Stimulated activated CD4-positive, alpha-beta T cell treated with anti-CD3 and anti-CD28 coated beads, Interleukin-2, amount 100 ng/mL, for 24 hours (primary cell): ENCODE measurements at places on chromosomes 5 and 9.

DNA sequence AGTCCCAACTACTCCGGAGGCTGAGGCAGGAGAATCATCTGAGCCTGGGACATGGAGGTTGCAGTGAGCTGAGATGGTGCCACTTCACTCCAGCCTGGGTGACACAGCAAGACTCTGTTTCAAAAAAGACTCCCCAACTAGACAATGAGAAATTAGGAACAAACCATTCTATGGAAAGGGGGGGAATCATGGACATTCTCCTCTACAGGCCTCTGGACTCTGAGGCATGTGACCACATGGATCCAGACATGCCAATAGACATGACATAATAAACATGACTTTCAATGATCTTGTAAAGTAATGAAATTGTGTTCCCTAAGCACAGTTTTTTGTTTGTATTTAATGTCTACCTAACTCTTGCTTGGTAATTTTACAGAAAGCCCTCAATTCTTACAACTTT lies 8.8 kb downstream of the HOMER1 start:
- no peak for DNase-seq

DNA sequence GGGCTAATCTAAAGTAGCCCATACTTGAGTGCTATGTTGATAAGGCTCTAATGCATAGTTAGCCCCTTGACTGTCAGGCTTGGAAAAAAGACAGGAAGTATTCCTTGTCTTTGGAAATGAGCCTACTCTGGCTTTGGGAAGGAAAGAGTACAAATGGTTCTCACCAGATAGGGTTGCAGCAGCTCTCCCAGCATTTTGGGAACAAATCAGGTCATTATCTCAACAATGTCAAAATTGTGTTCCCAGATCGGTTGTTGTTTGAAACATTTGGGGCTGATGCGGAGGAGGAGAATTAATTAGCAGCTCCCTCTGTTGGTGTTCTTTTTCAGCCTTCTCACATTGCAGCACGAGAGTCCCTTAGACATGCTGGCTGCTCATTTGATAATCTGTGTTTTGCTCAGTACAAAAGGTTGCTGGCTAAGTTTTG lies 294.7 kb upstream of the DMRT1 start:
- DNase-seq = no peak

DNA sequence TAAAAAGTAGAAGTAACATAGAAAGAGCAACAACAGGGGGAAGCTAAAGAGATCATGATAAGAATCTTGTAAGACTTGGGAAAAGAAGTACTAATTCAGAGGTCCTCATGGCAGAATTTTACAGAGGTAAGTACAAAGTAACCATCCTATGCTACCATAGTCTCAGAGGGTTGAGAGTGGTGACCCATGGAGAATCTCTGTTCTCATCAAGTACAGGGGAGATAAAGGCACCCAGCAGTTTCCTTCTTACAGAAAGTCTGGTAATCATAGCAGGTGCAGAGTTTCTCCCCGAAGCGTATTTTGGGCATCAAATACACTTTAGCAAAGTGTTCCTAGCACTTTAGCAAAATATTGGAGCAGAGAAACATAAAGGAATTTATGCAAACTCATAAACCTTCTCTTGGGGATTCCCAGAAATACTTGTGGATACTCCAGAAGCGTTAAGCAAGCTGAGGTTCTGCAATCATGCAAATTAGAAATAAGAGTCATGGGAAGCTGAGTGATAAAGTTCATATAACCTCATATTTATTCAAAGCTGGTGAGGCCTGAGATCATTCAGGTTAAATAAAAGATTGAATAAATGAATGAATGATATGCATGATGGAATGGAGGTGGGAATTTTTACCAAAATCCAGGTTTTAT lies 101.0 kb upstream of the SMC2 start:
- no peak for DNase-seq

GRCh38 chr9:134373269-134373668 lies 47.0 kb downstream of the RXRA start:
- no peak for DNase-seq

DNA sequence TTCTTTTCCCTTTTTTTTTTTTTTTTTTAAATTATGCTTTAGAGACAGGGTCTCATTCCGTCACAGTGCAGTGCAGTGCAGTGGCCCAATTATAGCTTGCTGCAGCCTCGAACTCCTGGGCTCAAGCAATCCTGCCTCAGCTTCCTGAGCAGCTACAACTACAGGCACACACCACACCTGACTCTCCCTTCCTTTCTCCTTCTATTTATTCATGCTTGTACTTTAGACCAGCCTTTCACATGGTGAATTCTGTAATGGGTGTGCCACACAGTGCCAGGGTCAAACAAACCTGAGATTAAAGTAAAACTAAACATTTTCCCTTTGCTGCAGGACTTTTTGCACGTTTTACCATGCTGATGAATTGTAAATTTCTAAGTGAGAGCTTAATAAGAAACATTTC lies 8.0 kb downstream of the SH3RF2 start:
- no peak for DNase-seq

- no peak for DNase-seq
Measured at GRCh38 chr5:28734396-28734795, 1696.0 kb upstream of the CDH9 start.

DNA sequence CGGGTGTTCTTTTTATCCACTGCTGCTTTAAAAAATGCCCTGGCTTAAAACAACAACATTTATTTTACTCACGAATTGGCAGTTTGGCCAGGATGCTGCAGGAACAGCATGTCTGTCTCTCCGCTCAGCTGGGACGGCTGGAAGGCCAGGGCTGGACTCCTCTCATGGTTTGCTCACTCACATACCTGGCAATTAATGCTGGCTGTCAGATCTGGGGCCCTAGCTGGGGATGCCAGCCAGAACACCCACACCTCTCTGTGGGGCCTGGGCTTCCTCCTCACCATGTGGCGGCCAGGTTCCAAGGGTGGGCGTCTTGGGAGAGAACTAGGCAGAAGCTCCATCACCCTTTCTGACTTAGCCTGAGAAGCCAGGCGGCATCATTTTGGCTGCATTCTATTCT lies 189.1 kb upstream of the IL12B start:
- no peak for DNase-seq

- DNase-seq = no peak
Measured at GRCh38 chr5:168015506-168015905, 275.9 kb upstream of the WWC1 start.

- no peak for DNase-seq
Measured at GRCh38 chr9:131113655-131114054, 11.7 kb upstream of the NUP214 start.

- no peak for DNase-seq
Measured at GRCh38 chr9:114112778-114113584, 13.9 kb upstream of the KIF12 start.

DNA sequence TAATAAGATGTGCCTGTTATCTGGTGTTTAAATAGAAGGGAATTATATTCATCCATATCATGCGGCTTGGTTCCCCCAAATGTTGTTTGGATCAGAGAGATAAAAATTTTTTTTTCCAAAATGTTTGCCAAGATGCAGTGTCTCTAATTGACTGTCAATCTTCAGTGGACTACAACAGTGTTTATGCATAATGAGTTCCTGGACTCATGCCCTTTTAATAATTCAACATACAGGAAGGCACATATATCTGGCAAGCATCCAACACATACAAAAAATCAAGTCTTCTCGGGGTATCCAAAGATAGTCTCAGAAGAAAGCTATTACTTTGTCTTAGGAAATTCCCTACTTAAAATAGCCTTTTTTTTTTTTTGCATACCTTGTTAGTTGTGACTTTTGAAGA lies 1534.7 kb downstream of the EFNA5 start:
- DNase-seq = no peak

DNA sequence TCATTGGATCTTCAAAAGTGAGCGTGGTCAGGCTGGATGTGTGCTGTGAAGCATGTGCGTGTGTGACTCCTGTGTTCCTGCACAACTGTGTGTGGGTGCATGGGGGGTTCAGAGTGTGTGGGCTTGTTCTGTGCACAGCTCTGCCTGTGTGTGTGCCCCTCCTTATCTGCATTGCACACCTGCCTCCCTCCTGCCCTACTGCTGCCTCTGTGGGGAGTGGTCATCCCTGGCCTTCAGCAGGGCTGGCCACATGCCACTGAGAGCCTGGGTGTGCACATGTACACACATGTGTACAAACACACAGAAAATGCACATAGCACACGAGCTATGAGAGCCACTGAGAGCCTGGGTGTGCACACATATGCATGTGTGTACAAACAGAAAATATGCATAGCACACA lies 92.1 kb downstream of the CACNA1B start:
- no peak for DNase-seq

- no peak for DNase-seq
Measured at GRCh38 chr9:34690983-34691935, at the start of gene CCL19. Gene CCL19, minus strand, starts transcription at chr9:34691276. Its CDS starts 137 bp downstream, at chr9:34691139.

- DNase-seq = no peak
Measured at GRCh38 chr9:109454041-109454440, 44.1 kb downstream of the PTPN3 start.

- no peak for DNase-seq
Measured at GRCh38 chr5:108726446-108727235, 21.1 kb upstream of the FER start.

- peak; percentile 73 for DNase-seq
Measured at GRCh38 chr9:93003552-93004407, 54.7 kb upstream of the SUSD3 start.

DNA sequence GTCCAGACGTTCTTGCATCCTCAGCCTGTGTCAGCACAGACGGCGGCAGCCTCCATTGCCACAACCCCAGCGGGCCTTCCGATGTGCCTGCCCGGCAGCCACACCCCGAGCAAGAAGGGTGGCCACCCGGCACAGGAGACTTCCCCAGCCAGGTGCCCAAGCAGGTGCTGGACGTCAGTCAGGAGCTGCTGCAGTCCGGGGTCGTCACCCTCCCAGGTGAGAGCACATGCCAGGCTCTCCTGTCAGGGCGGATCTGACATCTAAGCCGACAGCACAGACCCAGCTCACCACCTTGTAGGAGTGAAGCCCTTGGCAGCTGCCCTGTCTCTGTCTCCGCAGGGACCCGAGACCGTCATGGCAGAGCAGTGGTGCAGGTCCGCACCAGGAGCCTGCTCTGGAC lies 48.3 kb upstream of the LRRC14B start:
- DNase-seq = no peak

- no peak for DNase-seq
Measured at GRCh38 chr9:36319806-36320205, 61.6 kb upstream of the GNE start.

GRCh38 chr9:84744195-84744594 lies 74.7 kb downstream of the NTRK2 start:
- DNase-seq = no peak

GRCh38 chr5:2466966-2467365 lies 284.5 kb downstream of the IRX2 start:
- no peak for DNase-seq

DNA sequence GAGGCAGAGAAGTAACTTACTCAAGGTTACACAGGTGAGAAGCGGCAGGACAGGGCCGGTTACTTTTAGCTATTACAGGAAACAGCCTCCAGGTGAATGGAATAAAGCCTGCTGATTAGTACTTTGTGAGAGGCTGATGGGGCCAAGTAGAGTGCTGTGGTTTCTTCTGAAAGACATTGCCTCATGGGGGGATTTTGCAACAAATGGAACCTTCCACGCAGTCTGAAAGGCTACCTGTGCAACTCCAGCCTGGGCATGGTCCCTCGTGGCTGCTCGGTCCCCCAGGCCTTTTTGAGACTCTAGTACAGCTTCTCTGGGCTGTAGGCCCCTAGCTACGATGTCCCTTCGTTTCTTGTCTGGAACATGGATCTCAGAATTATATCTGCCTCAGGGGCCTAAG lies 2.0 kb downstream of the TMEM268 start:
- DNase-seq = no peak

- no peak for DNase-seq
Measured at GRCh38 chr5:74143721-74144330, 496.7 kb downstream of the ENC1 start.

GRCh38 chr5:118397236-118397635 lies 591.1 kb downstream of the DTWD2 start:
- DNase-seq = no peak

GRCh38 chr5:59259237-59259636 lies 634.3 kb downstream of the PDE4D start:
- DNase-seq = no peak

GRCh38 chr9:16062542-16063240 lies 509.8 kb downstream of the CCDC171 start:
- DNase-seq = no peak

- peak; percentile 41 for DNase-seq
Measured at GRCh38 chr9:131734165-131734610, 5.7 kb downstream of the RAPGEF1 start.

DNA sequence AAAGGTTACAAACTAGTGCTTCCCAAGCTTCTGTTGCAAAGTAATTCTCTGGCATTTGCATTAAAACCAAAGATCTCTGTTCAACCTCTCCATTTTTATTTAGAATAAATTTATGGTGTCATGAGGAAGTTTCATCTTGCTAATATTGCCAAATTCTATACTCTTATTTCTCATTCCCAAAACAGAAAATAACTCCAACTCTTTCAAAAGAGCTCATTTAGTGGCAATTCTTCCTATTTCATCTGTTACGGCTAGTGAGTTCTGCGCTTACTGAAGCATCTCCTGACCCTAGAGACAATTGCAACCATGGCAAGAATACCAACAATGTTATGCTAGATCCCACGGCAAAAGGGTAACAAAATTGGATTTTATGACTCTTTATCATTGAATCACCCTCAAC lies 97.0 kb downstream of the HINT1 start:
- no peak for DNase-seq

DNA sequence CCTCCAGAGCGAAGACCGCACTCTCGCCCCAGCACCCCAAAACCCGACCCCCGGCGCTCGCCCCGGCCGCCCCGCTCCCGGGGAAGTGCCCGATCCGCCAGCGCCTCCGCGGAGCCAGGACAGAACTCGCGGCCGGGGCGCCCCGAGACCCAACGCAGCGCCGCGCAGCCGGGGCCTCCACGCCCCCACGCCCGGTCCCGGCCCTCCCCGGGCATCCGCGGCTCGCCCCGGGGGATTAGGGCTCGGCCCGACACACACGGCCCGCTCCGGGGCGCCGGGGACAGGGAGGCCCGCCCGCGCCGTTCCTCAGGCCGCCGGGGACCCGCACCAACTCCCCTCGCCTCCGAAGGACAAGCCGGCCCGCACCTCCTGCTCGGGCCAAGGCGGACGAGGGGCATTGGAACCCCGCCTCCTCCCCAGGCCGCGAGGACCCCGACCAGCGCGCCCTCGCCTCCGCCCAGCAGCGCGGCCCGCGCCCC lies 544 bp downstream of the FNBP1 start:
- DNase-seq = peak; percentile 41

DNA sequence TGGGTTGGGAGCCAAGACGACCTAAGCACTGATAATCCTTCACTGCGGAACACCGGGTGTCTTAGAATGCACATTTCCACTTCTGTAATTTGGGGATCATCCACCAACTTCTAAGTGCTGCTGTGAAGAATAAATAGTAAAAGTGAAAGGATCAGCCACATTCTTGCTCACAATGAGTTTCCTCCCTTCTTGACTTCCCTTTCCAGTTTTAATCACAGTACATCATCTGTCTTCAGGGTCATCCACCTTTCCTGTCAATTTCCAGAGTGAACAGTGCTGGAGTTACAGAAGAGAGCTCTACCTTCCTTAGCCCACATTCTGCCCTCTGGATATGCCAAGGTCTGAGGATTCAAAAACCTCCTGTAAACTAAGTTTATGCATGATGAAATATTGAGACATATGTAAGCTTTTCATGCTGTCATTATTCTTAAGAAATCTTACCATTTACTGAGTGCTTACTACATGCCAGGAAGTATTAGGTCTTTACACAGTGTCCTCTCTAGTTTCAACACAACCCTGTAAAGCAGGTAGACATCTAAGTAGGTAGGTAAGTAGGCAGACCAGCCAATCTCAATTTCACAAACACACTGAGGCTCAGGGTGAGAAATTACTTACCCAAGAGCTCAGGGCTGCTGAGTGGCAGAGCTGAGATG lies 105.2 kb downstream of the CDK5RAP2 start:
- DNase-seq = no peak

- DNase-seq = no peak
Measured at GRCh38 chr5:172731680-172732074, 39.3 kb downstream of the DUSP1 start.
